Skeletal muscle cell (primary cell): ENCODE measurements at places on chromosomes 3 and 15.

DNA sequence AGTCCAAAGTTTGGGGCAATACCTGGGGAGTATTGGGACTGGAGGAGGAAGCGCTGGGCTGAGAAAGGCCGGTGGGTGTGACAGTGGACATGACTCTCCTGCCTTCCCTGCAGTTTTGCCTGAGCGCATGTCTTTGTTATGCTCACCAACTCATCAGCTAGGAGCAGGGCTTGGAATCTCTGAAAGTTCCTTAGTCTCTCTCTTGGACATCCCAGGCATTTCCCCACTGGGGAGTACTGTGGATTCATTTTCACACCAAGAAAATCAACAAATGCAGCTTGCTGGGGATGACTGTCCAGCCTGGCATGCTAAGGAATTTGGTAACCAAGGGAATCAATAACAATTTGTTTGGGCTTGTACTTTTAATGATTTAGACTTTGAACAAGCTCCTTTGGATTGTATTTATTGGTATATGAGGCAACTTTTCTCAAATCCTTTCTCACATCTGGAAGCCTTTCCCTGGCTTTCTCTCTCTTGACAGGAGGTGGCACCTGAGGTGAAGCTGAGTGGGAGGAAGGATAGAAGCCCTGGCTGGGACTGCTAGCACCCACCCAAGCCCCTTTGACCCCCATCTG, 48.5 kb upstream of the CHST2 start:
- peak; percentile 80 for DNase-seq

GRCh38 chr3:196268284-196269163, 19.0 kb downstream of the PCYT1A start:
- no peak for DNase-seq

DNA sequence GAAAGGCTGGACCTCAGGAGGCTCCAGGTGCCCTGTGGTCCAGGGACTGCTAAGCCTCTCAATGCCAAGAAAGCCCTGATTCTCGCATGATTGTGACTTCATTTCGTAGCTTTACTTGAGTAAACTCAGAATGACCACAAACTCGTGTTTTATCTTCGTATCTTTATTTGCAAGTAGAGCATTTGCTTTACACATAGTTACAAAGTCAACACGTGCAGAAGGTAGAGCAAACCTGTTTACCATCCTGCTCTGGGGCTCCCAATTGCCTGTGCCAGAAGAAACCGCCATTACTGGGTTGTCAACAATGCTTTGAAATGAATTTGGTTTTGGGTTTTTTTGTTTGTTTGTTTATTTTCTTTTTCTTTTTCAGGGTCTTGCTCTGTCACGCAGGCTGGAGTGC, 5.8 kb upstream of the MESP1 start:
- DNase-seq = no peak

DNA sequence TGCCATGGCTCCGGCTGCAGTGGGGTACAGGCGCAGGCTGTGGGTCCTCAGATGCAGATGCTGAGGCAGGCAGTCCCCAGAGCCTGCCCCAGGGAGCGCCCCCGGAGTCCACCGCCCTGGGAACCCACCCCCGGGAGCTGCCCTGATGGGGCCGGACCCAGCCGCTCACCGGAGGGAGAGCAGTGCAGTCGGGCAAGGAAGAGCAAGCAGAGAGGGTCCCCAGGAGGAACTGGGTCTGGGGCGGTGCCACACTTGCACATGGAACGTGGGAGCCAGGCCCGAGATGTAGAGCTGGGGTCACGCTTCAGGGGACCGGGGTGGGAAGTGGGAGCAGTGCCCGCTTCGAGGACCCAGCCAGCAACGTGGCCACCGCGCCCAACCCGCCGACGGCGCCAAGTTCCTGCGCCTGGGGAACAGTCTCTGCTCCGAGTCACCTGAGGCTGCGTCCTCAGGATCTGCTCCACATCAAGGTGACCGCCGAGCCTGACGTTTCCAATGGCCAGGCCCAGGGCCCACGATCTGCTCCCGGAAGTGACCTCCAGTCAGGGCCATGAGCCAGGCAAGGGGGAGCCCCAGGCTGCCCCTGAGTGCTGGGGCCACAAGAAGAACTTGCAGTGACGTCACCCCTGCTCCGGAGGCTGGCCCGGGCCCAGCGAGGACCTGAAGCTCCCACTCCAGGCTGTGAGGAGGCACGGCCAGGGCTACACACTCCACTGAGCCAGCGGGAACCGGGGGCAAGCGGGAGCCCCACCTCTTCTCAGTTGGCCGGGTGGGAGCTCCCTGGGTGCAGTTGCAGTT, 27.0 kb upstream of the TFG start:
- DNase-seq = no peak

DNA sequence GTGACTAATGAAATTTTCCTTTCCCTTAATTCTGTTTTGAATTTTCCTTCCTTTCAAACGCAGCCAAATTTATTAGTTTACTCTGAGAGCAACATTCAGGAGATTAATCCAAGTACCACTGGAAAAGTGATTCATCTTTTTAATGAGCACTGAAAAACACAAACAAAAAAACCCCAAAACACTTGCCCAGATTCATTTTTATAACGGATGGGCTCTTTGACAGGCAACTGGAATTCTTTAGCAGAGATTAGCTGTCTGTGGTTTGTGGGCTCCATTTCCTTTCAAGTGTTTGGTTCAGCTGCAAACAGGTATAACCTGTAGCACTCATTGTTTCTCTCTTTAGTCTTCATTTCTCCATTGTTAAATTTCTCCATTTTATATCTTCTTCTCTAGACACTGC, 3.1 kb upstream of the POLR2M start:
- DNase-seq = no peak

DNA sequence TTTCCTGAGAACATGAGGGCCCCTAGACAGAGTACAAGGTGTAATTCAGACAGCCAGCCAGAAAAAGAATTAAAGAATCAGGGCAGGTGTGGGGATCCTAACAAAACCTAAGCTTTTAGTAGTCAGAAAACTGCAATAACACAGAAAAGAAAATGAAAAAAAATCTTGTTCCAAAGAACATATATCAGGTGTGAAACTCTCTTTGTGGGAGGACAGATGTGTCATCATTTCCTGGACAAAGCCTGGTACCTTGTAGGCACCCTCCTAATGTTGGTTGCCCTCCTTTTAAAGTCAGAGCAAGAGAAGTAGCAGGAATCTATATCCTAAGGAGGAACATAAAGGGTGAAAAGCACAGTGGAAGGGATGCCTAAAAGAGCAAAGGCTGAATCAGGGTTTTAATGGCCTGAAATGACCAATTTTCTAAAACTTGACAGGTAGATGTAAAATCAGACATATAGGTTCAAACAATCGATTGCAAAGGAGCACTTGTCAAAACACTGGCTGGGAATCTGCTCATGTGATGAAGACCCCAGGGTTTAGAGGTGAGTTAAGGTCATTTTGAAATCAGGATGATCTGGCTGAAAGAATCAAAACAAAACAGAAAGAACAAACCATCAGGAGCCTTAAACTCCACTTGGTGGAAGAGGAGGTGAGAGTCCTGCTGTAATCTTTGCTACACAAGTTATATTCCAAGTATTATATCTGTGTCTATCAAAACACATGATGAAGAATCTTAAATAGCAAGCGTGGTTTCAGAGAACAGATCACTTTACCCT, 54.9 kb downstream of the TGFBR2 start:
- DNase-seq = no peak

- no peak for DNase-seq
These were observed 30.1 kb downstream of the ZDHHC19 start for GRCh38 chr3:196181127-196181546.

DNA sequence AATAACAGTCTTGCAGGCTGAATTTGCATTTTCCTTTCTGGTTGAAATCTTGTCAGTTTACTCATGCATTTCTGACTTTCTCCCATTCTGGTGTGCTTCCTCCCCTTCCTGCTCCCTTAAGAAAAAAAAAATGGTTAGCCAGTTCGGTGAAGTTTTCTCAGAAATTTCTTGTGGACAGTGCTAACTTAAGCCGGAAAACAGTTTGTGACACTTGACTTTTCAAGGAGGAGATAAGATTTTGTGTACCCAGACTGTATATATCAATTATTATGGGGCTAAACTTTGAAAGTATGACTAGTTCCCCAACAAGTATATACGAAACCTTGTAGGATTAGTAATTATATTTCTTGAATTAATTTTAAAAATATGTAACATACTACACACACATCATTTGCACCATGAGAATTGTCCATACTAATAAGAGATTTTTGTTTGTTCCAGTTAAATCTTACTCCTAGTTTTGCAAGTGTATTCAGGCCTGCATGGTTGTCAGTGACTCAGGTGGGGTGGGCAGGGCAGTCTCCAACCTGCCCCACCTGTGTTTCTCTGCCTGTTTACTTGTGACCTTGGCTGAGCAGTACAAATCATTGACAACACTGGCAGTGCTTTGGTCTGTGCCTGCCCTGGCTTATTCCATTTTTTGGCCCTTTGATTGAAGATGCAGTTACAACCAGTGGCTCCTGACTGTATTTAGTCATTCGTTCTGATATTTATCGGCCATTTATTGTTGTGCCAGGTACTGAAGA, 19.1 kb downstream of the UBE2E1 start:
- no peak for DNase-seq

GRCh38 chr15:48718646-48719045, 73.1 kb upstream of the FBN1 start:
- no peak for DNase-seq

DNA sequence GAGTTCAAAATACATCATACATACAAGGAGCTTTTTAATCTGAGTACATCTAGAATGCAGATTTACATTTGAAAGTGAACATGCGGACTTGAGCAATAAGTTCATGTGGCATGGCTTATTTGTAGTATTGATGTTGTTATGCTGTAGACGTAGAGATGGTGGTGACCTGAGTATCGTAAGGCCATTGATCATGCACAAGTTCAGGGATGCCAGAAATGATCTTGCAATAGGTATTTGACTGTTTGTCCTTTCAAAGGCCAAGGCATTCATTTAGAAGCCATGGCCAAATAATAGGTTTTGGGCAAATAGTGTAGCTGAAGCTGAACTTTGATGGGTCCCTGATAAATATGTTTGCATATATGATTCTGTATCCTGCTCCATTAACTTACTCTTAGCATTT, 35.0 kb downstream of the ARNT2 start:
- DNase-seq = no peak

DNA sequence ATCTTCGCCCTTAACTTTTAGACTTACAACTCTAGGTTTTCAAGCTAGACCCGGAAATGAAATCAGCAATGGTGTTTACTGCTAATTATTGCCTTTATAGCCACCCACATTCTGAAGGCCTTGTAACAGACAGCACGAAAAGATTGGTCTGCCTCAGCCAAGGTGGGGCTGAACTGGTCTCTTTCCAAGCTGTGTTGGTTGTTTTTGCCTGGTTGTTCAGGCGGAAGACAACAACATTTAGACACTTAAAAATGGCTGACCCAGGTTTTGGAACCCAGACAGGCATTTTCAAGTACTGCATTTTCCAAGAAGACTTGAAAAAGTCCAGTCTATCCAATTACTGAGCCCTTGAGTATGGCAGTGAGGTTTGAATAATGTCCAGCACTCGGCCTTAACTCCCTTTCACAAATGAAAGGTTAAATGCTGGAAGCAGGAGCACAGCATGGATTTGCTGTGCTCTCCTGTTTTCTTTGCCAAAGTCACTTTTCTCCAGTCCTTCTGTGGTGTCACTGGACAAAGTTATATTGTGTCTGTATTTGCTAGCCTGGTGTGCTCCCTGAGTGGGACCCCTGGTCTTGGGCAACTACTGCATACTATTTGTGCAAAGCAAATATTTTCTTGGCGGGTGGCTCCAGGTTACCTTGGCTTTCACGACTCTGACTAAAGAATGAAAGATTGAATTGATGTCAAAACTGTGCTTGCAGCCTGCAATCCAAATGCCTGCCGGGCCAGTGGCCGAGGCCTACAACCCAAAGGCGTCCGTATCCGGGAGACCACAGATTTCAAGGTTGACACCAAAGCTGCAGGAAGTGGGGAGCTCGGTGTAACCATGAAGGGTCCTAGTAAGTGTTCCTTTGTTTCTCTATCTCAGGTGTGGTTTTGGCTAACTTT, 93.5 kb downstream of the FLNB start:
- no peak for DNase-seq

DNA sequence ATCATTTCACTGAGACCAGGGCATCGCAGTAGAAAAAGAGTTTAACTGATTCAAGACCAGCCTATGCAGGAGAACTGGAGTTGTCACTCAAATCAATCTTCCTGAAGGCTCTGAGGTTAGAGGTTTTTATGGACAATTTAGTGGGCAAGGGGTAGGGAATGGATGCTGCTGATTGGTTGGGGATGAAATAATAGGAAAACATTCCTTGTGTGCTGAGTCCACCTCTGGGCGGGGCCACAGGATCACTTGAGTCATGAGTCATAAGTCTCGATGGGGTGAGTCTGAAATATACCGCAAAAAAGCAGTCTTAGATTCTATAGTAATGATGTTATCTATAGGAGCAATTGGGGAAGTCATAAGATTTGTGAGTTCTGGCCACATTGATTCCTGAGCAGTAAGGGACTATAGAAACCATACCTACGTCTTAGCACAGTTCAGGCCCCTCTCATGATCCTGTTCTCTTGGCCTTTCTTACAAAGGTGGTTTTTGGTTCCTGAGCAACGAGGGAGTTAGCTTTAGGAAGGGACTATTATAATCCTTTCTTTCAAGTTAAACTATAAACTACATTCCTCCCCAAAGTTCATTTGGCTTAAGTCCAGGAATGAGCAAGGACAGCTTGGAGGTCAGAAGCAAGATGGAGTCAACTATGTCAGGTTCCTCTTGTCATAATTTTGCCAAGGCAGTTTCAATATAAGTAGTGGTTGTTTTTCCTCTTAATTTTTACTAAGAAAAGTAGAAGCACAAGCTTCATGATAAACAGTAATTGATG, 2.7 kb upstream of the OPA1 start:
- peak; percentile 20 for DNase-seq

- DNase-seq = no peak
These were observed 55.8 kb upstream of the OSTN start for GRCh38 chr3:191143224-191143623.

- DNase-seq = no peak
These were observed 90.6 kb downstream of the CD200R1L start for GRCh38 chr3:112755845-112756613.

- no peak for DNase-seq
These were observed 120.1 kb downstream of the GALK2 start for GRCh38 chr15:49290191-49290590.

DNA sequence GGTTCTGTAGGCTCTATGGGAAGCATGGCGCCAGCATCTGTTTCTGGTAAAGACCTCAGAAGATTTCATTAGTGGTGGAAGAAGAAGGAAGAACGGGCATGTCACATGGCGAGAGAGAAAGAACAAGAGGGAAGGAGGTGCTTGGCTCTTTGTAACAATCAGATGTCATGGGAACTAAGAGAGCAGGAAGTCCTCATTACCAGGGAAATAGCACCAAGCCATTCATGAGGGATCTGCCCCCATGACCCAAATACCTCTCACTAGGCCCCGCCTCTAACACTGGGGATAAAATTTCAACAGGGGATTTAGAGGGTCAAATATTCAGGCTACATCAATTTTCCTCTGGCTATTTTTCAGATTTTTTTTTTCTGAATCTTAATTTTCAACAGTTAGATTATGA, 954.3 kb downstream of the SQOR start:
- no peak for DNase-seq
